Effector CD8-positive, alpha-beta T cell (primary cell): ENCODE measurements at places on chromosomes 5 and 9.
A peak's percentile ranks its signal among the peaks of the same experiment; 100 is the strongest.

DNA sequence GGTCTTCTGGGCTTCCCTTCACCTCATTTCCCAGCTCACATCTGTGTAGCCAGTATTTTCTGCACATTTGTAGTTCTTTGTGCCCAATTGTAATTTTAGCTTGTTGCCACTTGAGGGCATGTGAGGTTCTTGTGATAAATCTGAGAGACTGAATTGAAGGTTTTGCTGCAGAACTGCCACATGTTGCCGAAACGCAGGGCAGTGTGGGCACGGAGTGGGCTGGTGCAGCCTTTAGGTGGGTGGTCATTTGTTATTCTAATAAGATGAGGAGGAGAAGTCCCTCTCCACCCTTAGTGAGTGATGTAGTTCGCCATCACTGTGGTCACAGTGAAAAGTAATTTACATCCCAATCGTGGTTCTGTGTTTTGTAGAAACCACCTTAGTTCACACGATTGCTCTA, 21.2 kb downstream of the OTULIN start:
- no peak for DNase-seq

DNA sequence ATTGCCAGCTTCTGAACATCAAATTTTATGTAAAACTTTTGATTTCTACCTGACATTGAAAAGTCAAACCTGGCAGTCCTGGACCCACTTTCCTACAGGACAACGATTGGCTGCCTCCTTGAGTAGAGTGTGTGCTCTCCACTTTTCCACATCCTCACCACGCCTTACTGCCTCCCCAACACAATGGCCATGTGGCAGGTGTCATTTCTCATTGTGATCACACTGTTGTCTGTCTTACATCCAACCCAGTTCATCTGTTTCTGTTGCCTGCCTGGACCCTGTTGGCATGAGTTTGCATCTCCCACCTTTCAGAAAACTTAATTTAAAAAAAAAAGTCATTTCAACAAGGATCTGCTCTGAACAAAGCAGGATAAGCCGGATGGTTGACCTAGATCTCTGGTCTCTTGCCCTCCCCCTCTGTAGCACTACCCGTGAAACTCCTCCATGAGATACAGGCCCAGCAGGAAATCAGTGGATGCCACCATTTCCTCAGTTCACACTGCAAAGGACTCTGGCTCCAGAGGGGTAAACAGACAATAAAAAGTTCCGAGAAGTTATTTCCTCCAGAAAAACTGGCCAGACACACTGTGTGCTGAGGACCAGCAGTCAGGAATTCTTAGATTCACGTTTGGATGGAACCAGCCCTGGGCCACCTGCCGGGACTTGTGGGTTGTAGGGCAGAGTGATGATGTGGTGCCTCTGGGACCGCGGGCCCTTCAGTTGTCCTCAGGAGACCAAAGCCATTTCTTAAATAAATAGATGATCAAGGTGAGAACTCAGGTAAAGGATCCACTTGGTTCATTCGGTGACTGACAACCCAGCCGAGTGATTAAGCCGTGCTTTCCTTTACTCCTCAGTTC, 48.6 kb downstream of the AMBP start:
- no peak for DNase-seq

DNA sequence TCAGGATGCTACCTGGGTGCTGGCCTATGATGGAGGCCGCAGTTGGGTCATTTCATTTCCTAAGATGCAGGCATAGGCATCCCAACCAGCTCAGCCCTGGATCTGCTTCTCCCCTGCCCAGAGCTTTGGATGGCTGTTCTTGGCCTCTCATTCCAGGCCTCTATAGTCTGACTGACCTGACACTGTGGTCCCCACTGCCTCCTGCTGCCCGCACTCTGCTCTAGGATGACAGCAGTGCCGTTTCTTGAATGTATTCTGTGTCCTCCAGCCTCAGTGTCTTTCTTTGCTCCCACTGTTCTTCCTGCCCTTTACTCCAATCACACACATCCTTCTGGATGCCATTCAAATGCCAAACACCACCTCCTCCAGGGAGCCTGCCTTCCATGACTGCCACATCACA, 235.7 kb downstream of the HSPA4 start:
- DNase-seq = peak; percentile 7

DNA sequence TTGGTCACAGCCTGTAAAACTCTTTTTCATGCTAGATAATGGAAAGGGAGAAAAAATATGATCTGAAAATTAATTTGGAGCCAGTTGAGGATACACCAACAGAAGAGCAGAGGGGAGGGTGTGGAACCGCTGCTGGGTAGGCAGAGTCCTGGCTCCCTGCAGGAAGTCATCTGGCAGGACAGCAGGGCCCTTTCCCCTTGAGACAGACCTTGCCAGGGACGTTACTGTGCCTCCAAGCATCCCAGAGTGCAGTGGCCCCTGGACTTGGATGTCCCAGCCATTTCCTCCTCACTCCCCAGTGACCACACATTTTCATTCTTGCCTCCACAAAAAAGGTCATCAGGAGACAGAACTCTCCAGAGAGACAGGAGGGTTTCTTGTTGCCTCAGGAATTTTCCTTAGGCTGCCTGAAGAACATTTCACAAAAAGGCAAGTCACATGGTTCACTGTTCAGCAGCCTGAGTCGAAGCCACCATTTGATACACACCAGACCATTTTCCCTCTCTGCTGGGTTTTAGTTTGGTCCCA, 5.9 kb downstream of the TRPM3 start:
- no peak for DNase-seq

DNA sequence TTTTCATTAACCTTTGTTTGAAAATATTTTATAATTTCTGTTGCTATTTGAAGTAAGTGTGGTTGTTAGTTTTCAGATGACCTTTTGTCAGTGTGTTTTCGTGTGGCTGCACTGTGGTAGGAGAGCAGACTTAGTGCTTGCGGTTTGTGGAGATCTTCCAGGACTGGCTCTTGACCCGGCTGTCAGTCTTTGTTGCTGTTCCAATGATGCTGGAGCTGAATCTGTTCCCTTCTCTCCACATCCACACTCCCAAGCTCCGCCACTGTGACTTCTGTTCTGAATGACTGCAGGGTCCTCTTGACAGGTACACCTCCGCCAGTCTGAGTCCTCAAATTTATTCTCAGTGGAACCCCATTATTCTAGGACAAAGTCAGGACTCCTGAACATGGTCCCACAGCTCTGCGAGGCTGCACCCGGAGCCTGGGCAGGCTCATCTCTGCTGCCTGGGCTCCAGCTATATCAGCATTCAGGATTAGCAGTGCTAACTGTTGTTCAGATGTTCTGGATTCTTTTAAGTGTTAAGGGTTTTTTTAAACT, 126.0 kb downstream of the WNK2 start:
- no peak for DNase-seq

DNA sequence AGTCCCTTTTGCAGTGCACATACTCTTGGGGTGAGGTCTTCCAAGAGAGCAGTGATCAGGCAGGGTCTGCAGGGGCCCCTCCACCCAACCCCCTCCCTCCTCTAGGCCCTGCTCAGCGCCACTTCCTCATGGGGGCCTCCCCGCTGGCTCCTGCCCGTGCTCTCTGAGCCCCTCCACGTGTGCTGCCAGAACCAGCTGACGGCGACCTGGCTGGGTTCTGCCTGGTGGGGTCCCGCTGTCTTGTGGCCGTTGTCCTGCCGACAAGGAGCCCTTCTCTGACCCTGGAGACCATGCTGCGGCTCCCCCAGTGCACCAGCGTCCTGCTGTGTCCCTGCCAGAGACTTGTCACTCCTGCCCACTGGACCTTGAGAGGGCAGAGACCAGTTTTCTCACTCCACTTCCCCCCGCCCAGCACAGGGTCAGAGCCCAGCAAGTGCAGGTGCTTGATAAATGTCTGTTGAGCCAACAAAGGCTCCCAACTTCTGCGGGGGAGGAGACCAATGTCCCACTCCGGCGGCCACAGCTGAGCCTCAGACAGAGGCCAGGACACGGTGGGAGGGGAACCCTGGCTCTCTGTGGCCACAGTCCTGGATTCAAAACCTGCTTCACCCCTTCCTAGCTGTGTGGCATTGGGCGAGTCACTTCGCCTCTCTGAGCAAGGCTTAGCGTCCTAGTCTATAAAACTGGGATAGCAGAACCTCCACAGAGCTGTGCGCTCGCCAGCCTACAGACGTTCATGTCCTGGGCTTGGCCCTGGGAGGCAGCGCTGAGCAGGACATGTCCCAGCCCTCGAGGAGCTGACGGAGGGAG, 24.8 kb downstream of the SARDH start:
- DNase-seq = no peak

- peak; percentile 14 for DNase-seq
These were observed 5.4 kb upstream of the LCN15 start for GRCh38 chr9:136769710-136770191.

- no peak for DNase-seq
These were observed 174.2 kb downstream of the CACNA1B start for GRCh38 chr9:138051586-138052321.

DNA sequence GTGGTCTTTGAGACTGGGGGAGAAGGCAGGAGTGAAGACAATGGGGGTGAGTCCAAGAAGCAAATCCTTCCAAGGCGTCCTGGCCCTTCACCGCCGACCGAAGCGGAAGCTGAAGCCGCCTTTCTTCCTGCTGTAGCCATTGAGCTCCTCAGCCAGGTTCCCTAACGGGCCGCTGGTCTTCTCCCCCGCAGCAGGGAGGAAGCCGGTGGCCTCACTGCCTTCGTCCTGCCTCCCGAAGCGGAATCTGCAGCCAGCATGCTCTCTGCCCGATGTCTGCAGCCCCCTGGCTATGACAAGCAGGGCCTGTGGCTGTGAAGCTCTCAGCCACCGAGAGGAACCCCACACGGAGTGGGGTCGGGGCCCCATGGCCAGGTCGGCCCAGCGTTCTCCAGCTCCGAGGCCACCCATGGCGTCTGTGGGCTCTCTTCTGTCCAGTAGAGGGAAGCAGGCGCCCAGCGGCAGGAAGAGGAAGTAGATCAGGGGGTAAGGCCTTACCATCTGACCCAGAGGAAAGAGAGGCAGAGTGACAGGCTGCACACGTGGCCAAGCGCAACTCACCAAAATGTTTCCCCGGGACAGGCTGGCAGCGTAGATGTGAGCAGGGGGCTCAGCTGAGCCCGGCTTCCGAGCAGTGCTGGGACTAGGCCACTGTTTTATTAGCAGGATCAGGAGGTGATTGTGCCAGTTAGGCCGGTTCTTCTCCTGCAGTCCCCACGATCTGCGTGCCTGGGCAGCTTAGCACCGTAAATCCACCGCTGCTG, 3.1 kb downstream of the QRFP start:
- DNase-seq = no peak

- no peak for DNase-seq
These were observed 596 bp downstream of the ENTREP1 start for GRCh38 chr9:69325409-69326212.

GRCh38 chr5:93576994-93577853, 3.8 kb downstream of the NR2F1-AS1 start:
- no peak for DNase-seq
